ENCODE measurements at places on chromosomes 12 and 14. TPM values are rescaled to one million over a fixed set of nuclear protein-coding genes. Genes with fewer than 3 reads are reported as not detected.

DNA sequence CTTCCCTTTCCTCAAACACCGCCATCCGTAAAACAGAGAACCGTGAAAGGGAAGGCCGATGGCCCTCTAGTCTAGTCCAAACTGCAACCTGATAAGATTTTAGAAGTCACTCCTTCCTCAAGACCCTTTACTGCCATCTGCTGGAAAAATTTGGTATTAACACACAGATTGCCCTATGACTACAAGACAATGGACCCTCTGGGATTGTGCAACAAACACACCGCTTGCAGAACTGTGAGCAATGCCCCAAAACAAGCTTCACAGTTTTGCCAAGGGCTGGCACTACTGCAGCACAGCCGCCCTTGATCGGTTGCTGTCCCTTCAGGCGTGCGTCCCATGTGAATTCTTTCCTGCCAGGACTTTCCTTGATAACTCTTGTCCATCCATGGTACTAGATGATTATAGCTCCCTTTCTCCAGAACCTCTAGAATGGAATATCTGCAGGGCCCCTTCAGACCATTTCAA is 23.1 kb downstream of the LLPH start:
- no peaks in the 10 kb centered on the region for H3K36me3 ChIP-seq
- DNase-seq: peak; percentile 89
- H3K27ac ChIP-seq: no peak overlapping the region
- H3K4me3 ChIP-seq: no peak overlapping the region

Gene LTB4R2
- 2.9 TPM for polyA plus RNA-seq

- no peaks in the 10 kb centered on the region for H3K36me3 ChIP-seq
- H3K27me3 ChIP-seq: no peaks in the 10 kb centered on the region
- no peaks in the 10 kb centered on the region for H3K4me1 ChIP-seq
Measured at GRCh38 chr14:81324011-81324410, 76.1 kb downstream of the STON2 start.

GRCh38 chr12:49965836-49966235 is 4.2 kb downstream of the AQP5 start:
- H3K27me3 ChIP-seq: peaks cover 73% of the 10 kb centered on the region
- H3K27ac ChIP-seq: no peak overlapping the region
- H3K4me1 ChIP-seq: peaks cover 19% of the 10 kb centered on the region
- DNase-seq: no peak

Gene LRRIQ1
- polyA plus RNA-seq: not detected

Gene KRT71
- polyA plus RNA-seq: not detected

DNA sequence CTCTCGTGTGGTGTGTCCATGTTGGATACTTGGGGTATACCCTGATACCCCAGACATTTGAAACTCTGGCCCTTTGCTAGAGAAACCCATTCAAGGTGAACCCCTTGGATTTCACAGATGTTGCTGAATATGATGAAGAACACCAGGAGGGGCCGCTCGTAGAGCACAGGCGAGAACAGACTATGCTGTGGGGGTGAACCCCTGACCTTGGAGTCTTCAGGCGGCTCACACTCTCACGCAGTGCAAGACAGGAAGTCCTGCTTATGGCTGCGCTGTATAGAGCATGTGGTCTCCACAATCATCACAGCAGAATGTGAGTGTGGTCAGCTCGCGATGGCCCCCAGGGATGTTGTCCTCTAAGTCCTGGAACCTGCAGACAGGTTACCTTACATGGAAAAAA is 60.4 kb downstream of the SLC15A4 start:
- DNase-seq: no peak
- H3K4me1 ChIP-seq: no peaks in the 10 kb centered on the region
- no peaks in the 10 kb centered on the region for H3K36me3 ChIP-seq

Gene TMEM229B
- 17.3 TPM for polyA plus RNA-seq

Gene SLCO1B3
- polyA plus RNA-seq: not detected

- DNase-seq: peak; percentile 47
- H3K4me3 ChIP-seq: peak overlapping the region; percentile 11
- H3K27ac ChIP-seq: peak overlapping the region; percentile 10
- no peaks in the 10 kb centered on the region for H3K27me3 ChIP-seq
- peaks cover 69% of the 10 kb centered on the region for H3K4me1 ChIP-seq
Measured at GRCh38 chr12:107372229-107372658, 278.9 kb upstream of the CRY1 start.

DNA sequence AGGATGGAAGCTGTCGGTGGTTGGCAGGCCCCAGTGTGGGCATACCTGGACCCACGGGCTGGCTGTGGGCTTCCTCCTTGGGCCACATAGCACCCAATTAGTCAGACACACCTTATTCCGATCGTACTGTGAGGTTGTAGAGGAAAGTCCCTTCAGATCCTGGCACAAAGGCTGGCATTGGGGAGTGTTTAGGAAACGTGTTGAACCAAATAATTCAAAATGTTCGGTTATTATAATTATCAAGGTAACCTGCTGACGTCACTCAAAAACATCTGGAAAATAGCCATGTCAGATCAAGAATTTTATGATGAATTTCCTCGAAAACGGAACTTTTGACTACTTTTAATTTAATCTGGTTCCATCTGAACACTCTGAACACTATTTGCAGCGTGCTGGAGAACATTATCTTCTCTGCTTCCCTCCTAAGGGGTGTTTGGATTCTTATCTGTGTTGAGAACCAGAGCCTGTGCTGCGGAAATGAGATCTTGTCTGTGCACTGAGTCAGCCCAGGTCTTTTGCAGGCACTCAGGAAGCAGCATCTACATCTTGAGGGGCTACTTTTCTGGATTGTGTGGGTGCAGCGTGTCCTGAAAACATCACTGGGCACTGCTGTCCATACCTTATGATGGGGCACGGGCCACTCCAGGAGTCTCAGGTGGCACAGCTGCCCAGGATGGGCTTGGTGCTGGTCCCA is 100.3 kb downstream of the SLC25A47 start:
- no peak for DNase-seq
- no peak overlapping the region for H3K4me3 ChIP-seq
- no peaks in the 10 kb centered on the region for H3K36me3 ChIP-seq
- no peak overlapping the region for H3K27ac ChIP-seq
- H3K27me3 ChIP-seq: no peaks in the 10 kb centered on the region
- peaks cover 25% of the 10 kb centered on the region for H3K4me1 ChIP-seq

GRCh38 chr14:103817595-103817994 is 29.8 kb downstream of the PPP1R13B start:
- H3K27me3 ChIP-seq: peaks cover 4% of the 10 kb centered on the region
- H3K27ac ChIP-seq: no peak overlapping the region
- H3K4me3 ChIP-seq: no peak overlapping the region
- H3K4me1 ChIP-seq: no peaks in the 10 kb centered on the region
- no peak for DNase-seq

- no peaks in the 10 kb centered on the region for H3K4me1 ChIP-seq
- H3K27me3 ChIP-seq: peaks cover 12% of the 10 kb centered on the region
- H3K4me3 ChIP-seq: no peak overlapping the region
- DNase-seq: no peak
Measured at GRCh38 chr12:15278816-15279658, 43.3 kb upstream of the PTPRO start.

GRCh38 chr14:70108419-70108818 is 80.3 kb downstream of the SLC8A3 start:
- no peak overlapping the region for H3K27ac ChIP-seq
- no peaks in the 10 kb centered on the region for H3K4me1 ChIP-seq
- no peaks in the 10 kb centered on the region for H3K27me3 ChIP-seq
- no peak overlapping the region for H3K4me3 ChIP-seq
- no peaks in the 10 kb centered on the region for H3K36me3 ChIP-seq
- DNase-seq: no peak

Gene GUCY2C
- polyA plus RNA-seq: 0.14 TPM

Gene MIP
- not detected for polyA plus RNA-seq

Gene GPR135
- 0.05 TPM for polyA plus RNA-seq
